Stimulated activated CD4-positive, alpha-beta T cell treated with anti-CD3 and anti-CD28 coated beads, Interleukin-4, amount 100 ng/mL, for 4 hours (primary cell): ENCODE measurements at places on chromosomes 1 and 21.
A peak's percentile ranks its signal among the peaks of the same experiment; 100 is the strongest.

- no peak for DNase-seq
These were observed 16.8 kb upstream of the SH3GLB1 start for GRCh38 chr1:86687595-86687994.

- DNase-seq: no peak
These were observed 82.4 kb upstream of the C21orf91 start for GRCh38 chr21:17901458-17902079.

- DNase-seq: no peak
These were observed 1.4 kb upstream of the NUP133 start for GRCh38 chr1:229509576-229509975.

- DNase-seq: no peak
These were observed 611.7 kb downstream of the LMO4 start for GRCh38 chr1:87940421-87940820.

DNA sequence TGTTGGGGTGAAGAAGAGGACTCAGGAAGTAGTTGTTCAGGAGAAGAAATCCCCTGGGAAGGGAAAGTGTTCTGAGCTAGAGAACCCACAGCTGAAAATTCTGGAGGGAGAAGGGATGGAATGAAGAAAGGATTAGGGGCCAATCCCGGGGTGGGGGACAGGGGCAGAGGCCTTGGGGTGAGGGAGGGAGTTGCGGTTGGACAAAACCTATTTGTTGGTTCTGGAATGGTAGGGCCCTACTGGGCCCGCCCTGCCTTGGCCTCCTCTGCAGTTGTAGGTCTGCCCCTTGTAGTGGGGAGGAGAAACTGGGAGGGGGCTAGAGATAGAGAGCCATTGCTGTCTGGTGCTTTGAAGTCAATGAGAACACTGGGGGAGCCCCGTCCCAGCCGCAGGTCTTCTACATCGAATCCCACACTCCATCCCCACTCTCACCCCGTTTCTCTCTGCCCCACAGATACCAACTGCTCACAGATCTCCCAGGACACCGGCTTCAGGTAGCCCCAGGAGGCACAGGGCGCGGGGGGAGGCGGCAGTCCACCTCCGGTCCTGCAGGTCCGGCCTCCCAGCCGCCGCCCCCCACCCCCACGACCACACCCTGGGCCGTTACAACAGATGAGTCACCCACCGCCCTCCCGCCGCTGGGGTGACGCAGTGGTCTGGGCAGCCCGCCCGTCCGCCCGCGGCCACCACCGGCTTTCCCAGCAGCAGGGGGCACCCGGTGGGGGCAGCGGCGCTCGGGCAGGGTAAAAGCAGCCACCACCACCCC lies 1.1 kb downstream of the TAGLN2 start:
- DNase-seq: peak; percentile 40

GRCh38 chr1:158095737-158096335 lies 84.9 kb upstream of the CD1D start:
- no peak for DNase-seq

DNA sequence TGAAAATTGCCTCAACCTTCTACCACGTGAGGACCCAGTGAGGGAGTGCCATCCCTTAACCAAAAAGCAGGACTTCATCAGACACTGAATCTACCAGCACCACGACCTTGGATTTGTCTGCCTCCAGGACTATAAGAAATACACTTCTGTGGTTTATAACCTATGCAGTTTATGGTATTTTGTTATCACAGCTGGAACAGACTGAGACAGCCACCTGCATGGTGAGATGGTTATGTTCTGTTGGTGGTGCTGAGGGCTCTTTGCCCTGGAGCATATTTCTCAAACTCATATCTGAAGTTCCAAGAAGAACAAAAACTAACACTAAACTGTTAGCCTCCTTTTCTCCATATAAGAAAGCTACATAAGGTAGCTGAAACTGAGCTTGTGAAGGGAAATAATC lies 69.8 kb upstream of the RGS18 start:
- no peak for DNase-seq
